Dermis blood vessel endothelial cell (primary cell): ENCODE measurements at places on chromosomes 3 and 15. TPM values are rescaled to one million over a fixed set of nuclear protein-coding genes. Genes with fewer than 3 reads are reported as not detected.

GRCh38 chr3:78221796-78222195 lies 1181.9 kb downstream of the ROBO2 start:
- no peak for DNase-seq

- peak; percentile 49 for DNase-seq
Observed at GRCh38 chr15:64895285-64896065, 16.2 kb upstream of the ANKDD1A start.

- DNase-seq: peak; percentile 69
Observed at GRCh38 chr3:45199837-45200648, 26.0 kb downstream of the TMEM158 start.

GRCh38 chr3:100455841-100456550 lies 36.4 kb upstream of the TMEM45A start:
- no peak for DNase-seq

The RLBP1 gene
- total RNA-seq: not detected in 2 replicates

GRCh38 chr3:127394984-127395662 lies 107.3 kb upstream of the PRR20G start:
- no peak for DNase-seq

The TRH gene
- not detected in 2 replicates for total RNA-seq

GRCh38 chr3:98744283-98744682 lies 18.9 kb upstream of the ST3GAL6 start:
- DNase-seq: no peak

DNA sequence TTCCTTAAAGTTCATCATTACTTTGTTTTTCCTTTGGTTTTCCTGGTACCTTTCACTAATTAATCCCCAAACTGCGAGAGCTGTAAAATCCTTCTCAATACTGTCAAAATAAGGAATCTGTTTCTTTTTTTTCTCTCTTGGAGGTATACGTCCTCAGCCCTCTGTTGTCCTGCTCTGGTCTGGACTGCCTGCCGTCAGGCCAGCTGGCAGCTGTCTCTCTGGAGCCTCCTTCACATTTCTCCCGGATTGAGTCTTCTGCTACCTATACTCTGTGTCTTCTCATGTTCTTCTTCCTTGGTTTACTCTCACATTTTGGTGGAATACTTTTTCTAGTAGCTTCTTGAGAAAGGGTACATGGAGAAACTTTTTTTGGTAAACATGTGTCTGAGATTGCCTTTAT lies 13.8 kb downstream of the TATDN2 start:
- no peak for DNase-seq

- no peak for DNase-seq
Observed at GRCh38 chr15:100198442-100198841, 143.3 kb downstream of the ADAMTS17 start.

GRCh38 chr3:169748670-169749069 lies 16.2 kb downstream of the TERC start:
- DNase-seq: no peak

- DNase-seq: no peak
Observed at GRCh38 chr3:61526308-61526707, 35.1 kb upstream of the PTPRG start.
